ENCODE measurements at places on chromosomes 5 and 9. TPM values are rescaled to one million over a fixed set of nuclear protein-coding genes. Genes with fewer than 3 reads are reported as not detected.

DNA sequence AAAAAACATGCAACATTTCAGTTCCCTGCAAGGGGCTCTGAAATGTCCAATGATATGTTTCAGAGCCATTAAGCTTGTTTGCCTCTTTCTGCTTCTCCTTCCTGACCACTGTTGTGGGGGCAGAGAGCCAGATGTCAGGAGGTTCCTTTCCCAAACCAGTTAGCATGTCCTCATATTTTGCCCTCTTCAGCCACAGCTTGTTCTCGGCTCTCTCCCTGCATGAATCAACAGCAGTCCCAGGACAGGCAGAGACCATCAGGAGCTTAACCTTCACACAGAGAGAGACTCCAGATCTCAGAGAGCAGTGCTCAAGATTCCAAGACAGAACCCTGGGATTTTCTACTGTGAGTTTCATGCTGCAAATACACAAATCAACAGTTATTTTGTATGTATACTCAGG is 218.5 kb downstream of the COMMD10 start:
- no peaks in the 10 kb centered on the region for H3K27me3 ChIP-seq
- H3K4me3 ChIP-seq = no peak overlapping the region
- H3K27ac ChIP-seq = no peak overlapping the region
- DNase-seq = no peak
- no peaks in the 10 kb centered on the region for H3K4me1 ChIP-seq
- no peaks in the 10 kb centered on the region for H3K36me3 ChIP-seq

DNA sequence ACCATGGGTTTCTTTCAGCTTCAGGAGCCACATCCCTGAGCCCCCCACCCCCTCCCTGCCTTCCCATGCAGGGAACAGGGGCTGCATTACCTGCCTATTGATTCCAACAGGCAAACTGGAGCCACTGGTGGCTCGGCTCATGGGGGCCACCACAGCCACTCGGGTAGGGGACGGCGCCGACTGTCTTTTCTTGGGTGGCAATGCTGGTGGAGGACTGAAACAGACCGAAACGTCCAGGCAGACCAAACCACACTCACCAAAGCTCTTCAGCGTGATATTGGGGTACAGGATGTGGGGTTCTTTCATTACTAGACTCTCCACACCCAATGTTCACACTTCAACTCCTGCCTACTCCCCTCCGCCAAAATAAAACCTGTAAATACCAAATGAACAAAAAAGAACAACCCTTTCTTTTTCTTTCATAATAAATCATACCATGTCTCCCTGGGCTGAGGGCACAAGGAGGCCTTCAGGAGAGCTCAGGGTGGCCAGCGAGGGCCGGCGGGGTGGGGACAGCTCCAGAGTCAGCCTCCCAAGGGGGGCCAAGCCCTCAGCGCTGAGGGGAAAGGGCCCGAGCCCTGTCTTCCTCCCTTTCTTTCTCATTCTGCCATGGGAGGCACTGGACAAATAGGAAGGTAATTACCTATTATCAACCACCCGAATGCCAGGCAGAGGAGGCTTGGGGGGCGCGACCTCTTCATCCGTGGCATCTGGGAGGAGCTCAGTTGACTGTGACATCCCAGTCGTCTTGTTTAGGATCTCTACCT is 83.3 kb downstream of the PRRT1B start:
- no peak for DNase-seq
- H3K27me3 ChIP-seq = no peaks in the 10 kb centered on the region
- no peak overlapping the region for H3K27ac ChIP-seq
- H3K36me3 ChIP-seq = no peaks in the 10 kb centered on the region
- H3K4me3 ChIP-seq = no peak overlapping the region
- H3K4me1 ChIP-seq = no peaks in the 10 kb centered on the region

- peaks cover 3% of the 10 kb centered on the region for H3K4me1 ChIP-seq
- no peaks in the 10 kb centered on the region for H3K27me3 ChIP-seq
- DNase-seq = peak; percentile 21
- H3K36me3 ChIP-seq = no peaks in the 10 kb centered on the region
Measured at GRCh38 chr5:177426566-177427210, at the start of gene GRK6. GRK6 (plus strand) TSS chr5:177426676; CDS start chr5:177426846, 170 bp downstream.

- H3K4me1 ChIP-seq = no peaks in the 10 kb centered on the region
- DNase-seq = no peak
- no peaks in the 10 kb centered on the region for H3K36me3 ChIP-seq
Measured at GRCh38 chr5:77120706-77121105, 33.6 kb upstream of the ZBED3 start.

DNA sequence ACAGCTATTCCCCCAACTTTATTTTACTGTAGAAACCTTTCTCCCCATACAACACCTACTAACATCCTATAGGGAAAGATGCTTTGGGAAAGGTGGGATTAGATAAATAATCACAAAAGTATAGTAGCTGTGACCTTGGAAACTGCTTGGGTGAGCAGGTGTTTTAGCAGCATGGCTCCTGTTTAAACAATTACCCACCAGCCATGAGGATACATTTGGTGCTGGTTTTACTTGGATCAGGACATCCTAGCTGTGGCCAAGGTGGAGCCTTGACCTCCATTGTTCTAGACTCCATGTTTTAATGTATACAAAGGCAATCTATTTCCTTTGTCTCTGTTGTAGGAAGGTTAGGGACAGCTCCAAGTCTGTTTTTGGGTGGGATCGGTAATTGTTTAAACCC is 56.8 kb upstream of the ALDH1B1 start:
- no peak overlapping the region for H3K4me3 ChIP-seq
- no peak for DNase-seq
- no peaks in the 10 kb centered on the region for H3K27me3 ChIP-seq
- no peak overlapping the region for H3K27ac ChIP-seq
- no peaks in the 10 kb centered on the region for H3K4me1 ChIP-seq

- H3K27me3 ChIP-seq = no peaks in the 10 kb centered on the region
- peaks cover 12% of the 10 kb centered on the region for H3K4me1 ChIP-seq
- no peaks in the 10 kb centered on the region for H3K36me3 ChIP-seq
- no peak for DNase-seq
- no peak overlapping the region for H3K4me3 ChIP-seq
- H3K27ac ChIP-seq = peak overlapping the region; percentile 75
Measured at GRCh38 chr5:6703806-6704205, 9.4 kb upstream of the TENT4A start.

- no peak overlapping the region for H3K27ac ChIP-seq
- DNase-seq = no peak
- no peak overlapping the region for H3K4me3 ChIP-seq
Measured at GRCh38 chr9:95606489-95607350, 89.9 kb upstream of the PTCH1 start.

GRCh38 chr9:91102269-91102668 is 259.4 kb downstream of the AUH start:
- no peaks in the 10 kb centered on the region for H3K36me3 ChIP-seq
- no peak overlapping the region for H3K27ac ChIP-seq
- H3K4me1 ChIP-seq = peaks cover 13% of the 10 kb centered on the region

CARTPT gene
- total RNA-seq = 1.5 TPM

ANKRD18A gene
- 33.7 TPM for total RNA-seq

TAL2 gene
- not detected for total RNA-seq

SPINK4 gene
- not detected for total RNA-seq

Measured in prostate gland (tissue), 2 donors.